HepG2 (cell line): ENCODE measurements at places on chromosomes 7 and 10. TPM values are rescaled to one million over a fixed set of nuclear protein-coding genes. Genes with fewer than 3 reads are reported as not detected.
A peak's percentile ranks its signal among the peaks of the same experiment; 100 is the strongest.

DNA sequence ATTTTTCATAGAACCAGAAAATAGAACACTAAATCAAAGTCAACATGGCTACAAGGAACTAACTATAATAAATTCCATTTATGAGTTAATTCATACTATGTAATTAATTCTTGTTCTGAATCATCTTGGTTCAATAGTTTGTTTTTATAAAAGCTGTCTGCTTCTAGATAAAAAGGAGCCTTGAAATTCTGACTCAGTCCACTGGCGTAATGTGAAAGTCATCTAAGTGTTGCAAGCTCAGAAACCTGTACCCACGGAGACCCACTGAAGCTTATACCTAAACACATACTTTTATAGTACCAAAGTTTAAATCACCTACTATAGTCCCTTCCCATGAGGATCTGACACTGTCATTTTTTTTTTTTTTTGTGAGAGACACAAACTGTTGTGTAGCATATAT is 489.4 kb downstream of the SEMA3D start:
- DNase-seq, result no peak

Gene HOXA13
- total RNA-seq, result 0.04 TPM in 2 replicates

Gene CYP3A7
- 6.4 and 6.6 TPM in 2 replicates for total RNA-seq

Gene SPDYE2B
- total RNA-seq, result not detected in 2 replicates

Gene OR2A25
- total RNA-seq, result not detected in 2 replicates

DNA sequence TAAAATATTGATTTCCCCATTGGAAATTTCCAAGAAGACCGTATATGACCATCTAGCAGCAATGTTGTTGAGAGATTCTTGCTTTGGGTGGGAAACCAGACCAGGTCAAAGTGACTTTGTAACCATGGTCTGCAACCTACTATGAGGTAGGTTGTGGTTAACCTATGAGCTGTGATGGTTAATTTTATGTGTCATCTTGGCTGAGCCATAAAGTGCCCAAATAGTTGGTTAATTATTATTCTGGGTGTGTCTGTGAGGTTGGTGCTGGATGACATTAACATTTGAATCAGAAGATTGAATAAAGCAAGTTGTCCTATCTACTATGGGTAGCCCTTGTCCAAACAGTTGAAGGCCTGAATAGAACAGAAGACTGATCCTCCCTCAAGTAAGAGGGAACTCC is 18.3 kb upstream of the RALA start:
- DNase-seq, result no peak

Gene CTAGE8
- not detected in 2 replicates for total RNA-seq

Gene GPR146
- total RNA-seq, result 0.84 and 2.0 TPM in 2 replicates

DNA sequence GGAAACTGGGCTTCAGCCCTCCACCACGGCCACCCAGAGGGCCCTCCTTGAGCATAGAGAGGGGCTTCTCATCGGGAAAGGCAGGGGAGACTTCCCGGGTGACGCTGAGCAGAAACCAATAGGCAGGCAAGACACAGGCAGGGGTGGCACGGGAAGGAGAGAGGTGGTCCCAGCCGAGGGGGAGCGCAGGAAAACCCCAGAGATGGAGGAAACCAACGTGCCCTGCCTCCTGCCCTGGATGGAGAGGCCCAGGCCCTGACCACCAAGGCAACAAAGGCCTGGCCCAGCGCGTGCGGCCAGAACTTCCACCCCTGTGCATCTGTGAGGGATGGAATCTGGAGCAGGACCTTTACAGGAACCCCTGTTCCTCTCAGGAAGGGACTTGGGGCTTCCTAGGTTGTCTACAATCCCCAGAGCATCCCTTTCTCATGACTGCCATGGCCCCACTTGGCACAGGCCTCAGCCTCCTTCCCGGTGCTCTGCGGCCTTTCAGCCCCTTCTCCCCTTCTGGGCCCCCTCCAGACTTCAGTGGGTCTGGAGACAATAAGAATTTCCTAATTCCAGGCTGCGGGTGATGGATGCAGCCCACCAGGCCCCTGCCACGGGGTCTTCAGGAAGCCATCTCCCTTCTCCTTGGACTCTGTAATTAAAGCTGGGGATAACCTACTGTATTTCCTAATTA is 137.0 kb upstream of the RET start:
- DNase-seq, result no peak

DNA sequence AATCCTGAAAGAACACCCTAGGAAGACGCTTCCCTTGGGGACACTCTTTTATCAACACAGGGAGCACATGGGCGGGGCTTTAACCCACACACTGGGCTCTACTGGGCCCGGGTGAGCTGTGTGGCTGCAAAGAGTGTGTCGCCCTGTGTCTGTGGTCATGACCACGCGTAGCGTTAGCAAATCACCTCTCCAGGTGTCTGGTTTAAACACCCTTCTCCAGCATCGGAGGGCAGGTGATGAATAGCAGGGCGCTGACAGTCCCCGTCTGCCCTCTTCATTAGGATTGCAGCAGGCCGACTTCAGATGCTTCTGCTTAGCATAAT is 127.7 kb downstream of the ADARB2 start:
- DNase-seq, result no peak

Gene PHYHIPL
- 40.6 and 55.7 TPM in 2 replicates for total RNA-seq

GRCh38 chr7:18965657-18966056 is 151.8 kb downstream of the TWIST1 start:
- DNase-seq, result no peak

DNA sequence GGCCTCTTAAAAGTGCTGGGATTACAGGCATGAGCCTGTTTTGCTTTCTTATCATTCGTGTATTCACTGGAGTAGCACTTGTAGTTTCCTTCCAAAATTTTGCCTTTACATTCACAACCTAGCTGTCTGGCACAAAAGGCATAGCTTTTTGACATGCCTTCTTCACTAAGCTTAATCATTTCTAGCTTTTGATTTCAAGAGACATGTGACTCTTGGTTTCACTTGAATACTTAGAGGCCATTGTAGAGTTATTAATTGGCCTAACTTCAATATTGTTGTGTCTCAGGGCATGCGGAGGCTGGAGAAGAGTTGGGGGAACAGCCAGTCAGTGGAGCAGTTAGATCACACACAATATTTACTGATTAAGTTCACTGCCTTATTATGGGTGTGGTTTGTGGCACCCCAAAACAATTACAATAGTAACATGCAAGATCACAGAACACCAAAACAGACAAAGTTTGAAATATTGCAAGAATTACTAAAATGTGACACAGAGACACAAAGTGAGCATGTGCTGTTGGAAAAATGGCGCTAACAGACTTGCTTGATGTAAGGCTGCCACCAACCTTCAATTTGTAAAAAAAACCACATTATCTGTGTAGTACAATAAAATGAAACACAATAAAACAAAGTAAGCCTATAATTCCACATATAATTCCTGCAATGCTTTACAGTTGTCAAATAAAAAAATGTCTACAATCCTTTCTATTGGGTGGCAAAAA is 43.1 kb downstream of the BRAF start:
- DNase-seq, result no peak

DNA sequence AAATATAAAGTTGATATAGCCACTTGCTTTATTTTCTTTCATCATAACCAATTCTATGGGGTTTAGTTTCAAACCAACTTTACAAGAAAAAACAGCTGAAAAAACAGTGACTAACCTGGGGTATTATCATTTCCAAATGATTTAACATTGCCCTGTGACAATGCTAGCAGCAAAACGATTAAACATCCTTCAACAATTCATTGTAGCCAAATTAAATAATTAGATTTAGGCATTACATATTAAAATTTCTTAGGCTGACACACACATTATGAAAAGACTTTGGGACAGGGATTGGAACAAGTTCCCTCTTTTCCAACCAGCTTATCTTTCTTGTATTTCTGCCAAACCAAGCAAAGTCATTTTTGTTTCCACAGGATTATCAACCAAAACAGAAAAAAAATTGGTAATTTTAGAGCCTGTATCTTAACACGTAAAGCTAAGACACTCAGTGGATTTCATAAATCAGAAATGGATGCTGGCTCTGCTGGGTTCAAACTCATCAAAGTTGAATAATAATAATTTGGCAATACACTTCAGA is 84.0 kb downstream of the SEMA3D start:
- no peak for DNase-seq

GRCh38 chr7:37342688-37343471 is 105.8 kb downstream of the ELMO1 start:
- no peak for DNase-seq

Gene TAS2R5
- 0.65 and 1.7 TPM in 2 replicates for total RNA-seq

DNA sequence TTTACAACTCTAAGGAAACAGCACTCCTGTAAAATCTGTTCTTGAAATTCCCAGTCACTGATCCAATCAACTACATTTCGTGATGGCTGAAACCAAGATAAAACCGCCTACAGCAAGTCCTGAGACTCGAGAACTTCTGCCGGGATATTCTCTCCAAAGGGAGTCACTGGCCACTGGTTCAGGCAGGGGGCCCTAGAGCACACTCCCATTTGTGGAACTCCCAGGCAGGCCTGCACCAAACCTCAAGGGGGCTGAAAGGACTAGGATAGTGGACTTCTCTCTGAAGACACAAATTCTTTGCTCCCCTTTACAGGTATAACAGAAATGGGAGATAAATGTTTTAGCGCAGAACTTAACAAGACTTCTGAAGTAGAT is 16.3 kb downstream of the CYTH3 start:
- DNase-seq, result peak; percentile 33

Gene ALOX5
- not detected in 2 replicates for total RNA-seq

- DNase-seq, result no peak
These were observed 14.3 kb upstream of the ZNF467 start for GRCh38 chr7:149787428-149788299.

DNA sequence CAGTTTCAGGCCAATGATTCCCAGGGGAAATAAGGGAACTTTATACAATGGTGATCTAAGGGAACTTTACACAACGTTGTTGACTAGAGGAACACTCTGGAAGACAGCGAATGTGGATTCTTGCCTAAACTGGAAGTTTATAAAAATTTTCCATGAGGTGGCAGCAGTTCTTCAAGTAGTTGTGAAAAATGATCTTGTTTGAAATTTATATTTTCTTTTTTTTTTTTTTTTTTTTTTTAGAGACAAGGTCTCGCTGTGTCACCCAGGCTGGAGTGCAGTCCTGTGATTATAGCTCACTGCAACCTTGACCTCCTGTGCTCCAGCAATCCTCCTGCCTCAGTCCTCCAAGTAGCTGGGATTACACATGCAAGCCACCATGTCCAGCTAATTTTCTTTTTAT is 32.1 kb upstream of the GTF2I start:
- DNase-seq, result peak; percentile 46

DNA sequence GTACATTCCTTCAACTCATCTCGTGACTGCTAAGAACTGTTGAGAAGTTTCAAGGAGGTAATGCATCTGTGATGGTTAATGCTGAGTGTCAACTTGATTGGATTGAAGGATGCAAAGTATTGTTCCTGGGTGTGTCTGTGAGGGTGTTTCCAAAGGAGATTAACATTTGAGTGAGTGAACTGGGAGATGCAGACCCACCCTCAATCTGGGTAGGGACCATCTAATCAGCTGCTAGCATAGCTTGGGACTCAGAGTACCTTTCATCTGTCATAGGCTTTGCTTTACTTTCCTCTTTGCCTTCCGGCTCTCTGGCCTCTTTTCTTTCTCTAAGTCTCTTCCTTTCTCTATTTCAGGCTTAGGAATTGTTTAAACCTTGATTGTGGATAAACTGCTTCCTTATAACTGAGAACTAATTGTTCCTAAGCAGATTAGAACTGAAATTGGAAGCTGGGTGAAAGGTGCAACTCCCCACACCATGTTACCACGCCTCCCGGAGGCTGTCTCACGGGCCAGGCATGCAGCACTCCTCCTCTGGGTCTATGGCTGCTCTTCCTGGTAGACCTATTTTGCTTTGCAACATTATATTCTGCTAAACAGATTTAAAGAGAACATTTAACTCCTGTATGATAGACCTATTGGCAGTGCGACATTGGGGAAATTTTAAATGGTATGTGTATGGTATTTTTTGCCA is 298.2 kb downstream of the CCSER2 start:
- DNase-seq, result no peak

DNA sequence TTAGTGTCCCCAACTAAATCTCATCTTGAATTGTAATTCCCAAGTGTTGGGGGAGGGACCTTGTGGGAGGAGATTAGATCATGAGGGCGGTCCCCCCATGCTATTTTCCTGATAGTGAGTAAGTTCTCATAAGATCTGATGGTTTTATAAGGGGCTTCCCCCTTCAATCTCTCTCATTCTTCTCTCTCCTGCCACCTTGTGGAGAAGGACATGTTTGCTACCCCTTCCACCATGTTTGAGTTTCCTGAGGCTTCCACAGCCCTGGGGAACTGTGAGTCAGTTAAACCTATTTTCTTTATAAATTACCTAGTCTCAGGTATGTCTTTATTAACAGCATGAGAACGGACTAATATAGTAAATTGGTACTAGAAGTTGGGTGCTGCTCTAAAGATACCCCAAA is 365.6 kb downstream of the ANKRD7 start:
- DNase-seq, result no peak

DNA sequence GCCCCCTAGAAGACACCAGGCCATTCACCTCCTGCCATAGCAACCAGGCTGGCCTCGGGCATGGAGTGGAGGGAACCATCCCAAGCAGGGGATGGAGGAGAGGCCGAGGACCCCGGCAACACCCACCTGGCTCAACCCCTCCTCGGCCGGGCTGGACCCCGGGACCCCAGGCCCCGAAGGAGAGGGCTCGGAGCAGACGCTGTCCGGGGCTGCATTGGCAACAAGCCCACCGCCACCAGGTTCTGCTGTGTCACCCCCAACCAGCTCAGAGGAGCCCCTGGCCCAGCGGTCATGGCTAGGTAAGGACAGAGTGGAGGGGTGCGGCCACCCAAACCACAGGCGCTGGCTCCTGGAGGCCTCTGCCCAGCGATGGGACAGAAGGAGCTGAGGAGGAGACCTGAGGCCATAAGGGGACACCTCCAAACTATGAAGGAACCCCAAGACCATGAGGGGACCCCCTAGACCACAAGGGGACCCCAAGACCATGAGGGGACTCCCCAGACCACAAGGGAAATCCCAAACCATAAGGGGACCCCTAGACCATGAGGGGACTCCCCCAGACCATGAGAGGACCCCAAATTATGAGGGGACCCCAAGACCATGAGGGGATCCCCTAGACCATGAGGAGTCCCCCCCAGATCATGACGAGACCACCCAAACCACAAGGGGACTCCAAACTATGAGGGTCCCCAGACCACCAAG is 74.7 kb upstream of the PDGFA start:
- no peak for DNase-seq

GRCh38 chr10:122152544-122152943 is 118.6 kb upstream of the BTBD16 start:
- no peak for DNase-seq

DNA sequence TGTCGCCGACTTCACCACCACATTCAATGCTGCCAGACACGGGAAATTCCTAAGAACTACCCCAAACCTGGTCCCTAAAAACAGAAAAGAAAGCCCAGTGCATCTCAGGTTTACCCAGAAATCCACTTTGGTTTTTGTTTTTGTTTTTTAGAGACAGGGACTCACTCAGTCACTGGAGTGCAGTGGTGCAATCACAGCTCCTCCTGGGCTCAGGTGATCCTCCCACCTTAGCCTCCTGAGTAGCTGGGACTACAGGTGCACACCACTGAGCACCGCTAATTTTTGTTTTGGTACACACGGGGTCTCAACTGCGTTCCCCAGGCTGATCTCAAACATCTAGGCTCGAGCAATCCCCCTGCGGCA is 22.8 kb downstream of the MAD1L1 start:
- no peak for DNase-seq

Gene DRGX
- not detected in 2 replicates for total RNA-seq

Gene FBXO24
- total RNA-seq, result 0.13 and 0.20 TPM in 2 replicates

- DNase-seq, result no peak
These were observed 82.5 kb upstream of the SP4 start for GRCh38 chr7:21345361-21345760.

Gene PNLIPRP2
- total RNA-seq, result 0.95 and 0.97 TPM in 2 replicates

GRCh38 chr10:65931291-65932070 is 994.4 kb upstream of the LRRTM3 start:
- no peak for DNase-seq

Gene LGI1
- total RNA-seq, result not detected in 2 replicates
